Activated CD4-positive, alpha-beta T cell treated with anti-CD3 and anti-CD28 coated beads for 36 hours (primary cell): ENCODE measurements at places on chromosomes 2 and 18. TPM values are rescaled to one million over a fixed set of nuclear protein-coding genes. Genes with fewer than 3 reads are reported as not detected.

DNA sequence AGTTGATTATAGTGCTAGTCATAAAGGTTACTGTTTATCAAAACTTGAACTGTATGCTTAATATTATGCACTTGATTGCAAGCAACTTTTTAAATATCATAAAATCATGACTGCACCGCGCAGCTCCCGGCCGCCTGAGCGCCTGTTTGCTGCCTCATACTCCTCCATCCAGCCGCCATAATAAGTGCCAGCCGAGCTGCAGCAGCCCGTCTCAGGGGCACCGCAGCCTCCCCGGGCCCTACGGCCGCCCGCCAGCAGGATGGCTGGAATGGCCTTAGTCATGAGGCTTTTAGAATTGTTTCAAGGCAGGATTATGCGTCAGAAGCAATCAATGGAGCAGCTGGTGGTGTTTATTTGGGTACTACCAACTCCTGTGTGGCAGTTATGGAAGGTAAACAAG, 337.2 kb downstream of the PAX3 start:
- no peak for DNase-seq
- peaks cover 3% of the 10 kb centered on the region for H3K27me3 ChIP-seq
- H3K27ac ChIP-seq, result no peak overlapping the region
- no peak overlapping the region for H3K4me3 ChIP-seq
- H3K36me3 ChIP-seq, result no peaks in the 10 kb centered on the region
- H3K4me1 ChIP-seq, result no peaks in the 10 kb centered on the region

DNA sequence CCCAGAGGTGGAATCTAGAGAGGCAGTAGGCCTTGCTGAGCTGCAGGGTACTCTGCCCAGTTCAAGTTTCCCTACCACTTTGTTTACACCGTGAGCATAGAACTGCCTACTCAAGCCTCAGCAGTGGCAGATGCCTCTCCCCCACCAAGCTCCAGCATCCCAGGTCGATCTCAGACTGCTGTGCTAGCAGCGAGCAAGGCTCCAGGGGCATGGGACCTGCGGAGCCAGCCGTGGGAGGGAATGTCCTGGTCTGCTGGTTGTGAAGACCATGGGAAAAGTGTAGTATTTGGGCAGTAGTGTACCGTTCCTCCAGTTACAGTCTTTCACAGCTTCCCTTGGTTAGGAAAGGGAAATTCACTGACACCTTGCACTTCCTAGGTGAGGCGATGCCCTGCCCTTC, 50.6 kb upstream of the FSIP2 start:
- no peak overlapping the region for H3K27ac ChIP-seq
- no peak overlapping the region for H3K4me3 ChIP-seq
- DNase-seq, result no peak
- no peaks in the 10 kb centered on the region for H3K4me1 ChIP-seq

DNA sequence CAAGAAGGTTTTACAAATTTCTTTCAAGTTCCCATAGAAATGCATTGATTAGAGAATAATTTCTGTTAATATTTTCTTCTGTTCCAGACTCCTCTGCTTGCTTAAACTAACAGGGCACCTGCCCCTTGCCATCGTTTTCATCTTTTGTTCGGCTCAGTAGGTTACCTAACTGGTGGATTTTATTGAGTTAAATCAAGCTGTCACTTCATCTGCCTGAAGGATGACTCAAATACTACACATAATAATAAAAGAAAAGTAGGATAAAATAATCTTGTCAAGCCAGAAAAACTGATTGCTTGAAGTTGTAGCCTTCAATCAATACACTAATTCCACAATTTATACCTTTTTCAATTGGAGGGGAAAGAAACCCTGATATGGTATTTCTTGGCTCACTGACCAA, 234.0 kb downstream of the NR4A2 start:
- H3K4me3 ChIP-seq, result no peak overlapping the region
- H3K27ac ChIP-seq, result no peak overlapping the region
- peaks cover 2% of the 10 kb centered on the region for H3K27me3 ChIP-seq
- H3K4me1 ChIP-seq, result no peaks in the 10 kb centered on the region

- DNase-seq, result no peak
- H3K4me3 ChIP-seq, result no peak overlapping the region
- H3K36me3 ChIP-seq, result no peaks in the 10 kb centered on the region
- H3K4me1 ChIP-seq, result no peaks in the 10 kb centered on the region
- no peak overlapping the region for H3K27ac ChIP-seq
Measured at GRCh38 chr18:68275616-68276015, 439.3 kb downstream of the TMX3 start.

DNA sequence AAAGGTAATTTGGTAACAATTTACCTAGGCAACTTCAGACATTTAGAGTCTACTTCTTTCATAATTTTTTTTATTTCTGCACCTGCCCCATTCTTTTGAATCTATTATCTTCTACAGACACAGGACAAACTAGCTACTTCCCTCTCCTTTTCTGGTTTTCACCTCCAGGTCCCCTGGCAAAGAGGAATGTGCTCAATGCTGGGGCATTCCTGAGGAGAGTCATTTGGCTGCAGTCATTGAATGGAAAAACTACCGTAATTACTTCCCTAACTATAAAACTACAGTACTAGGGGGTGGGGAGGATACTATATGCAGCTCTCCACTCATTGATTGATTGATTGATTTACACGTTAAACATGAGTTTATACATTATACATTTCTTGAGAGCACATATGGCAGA, 11.2 kb upstream of the ARHGAP28 start:
- H3K4me1 ChIP-seq, result no peaks in the 10 kb centered on the region
- H3K27me3 ChIP-seq, result no peaks in the 10 kb centered on the region
- no peak for DNase-seq
- H3K4me3 ChIP-seq, result no peak overlapping the region
- no peaks in the 10 kb centered on the region for H3K36me3 ChIP-seq

GRCh38 chr2:176636401-176636800, 367.2 kb downstream of the MTX2 start:
- H3K4me1 ChIP-seq, result peaks cover 5% of the 10 kb centered on the region
- H3K4me3 ChIP-seq, result no peak overlapping the region
- H3K36me3 ChIP-seq, result no peaks in the 10 kb centered on the region

DNA sequence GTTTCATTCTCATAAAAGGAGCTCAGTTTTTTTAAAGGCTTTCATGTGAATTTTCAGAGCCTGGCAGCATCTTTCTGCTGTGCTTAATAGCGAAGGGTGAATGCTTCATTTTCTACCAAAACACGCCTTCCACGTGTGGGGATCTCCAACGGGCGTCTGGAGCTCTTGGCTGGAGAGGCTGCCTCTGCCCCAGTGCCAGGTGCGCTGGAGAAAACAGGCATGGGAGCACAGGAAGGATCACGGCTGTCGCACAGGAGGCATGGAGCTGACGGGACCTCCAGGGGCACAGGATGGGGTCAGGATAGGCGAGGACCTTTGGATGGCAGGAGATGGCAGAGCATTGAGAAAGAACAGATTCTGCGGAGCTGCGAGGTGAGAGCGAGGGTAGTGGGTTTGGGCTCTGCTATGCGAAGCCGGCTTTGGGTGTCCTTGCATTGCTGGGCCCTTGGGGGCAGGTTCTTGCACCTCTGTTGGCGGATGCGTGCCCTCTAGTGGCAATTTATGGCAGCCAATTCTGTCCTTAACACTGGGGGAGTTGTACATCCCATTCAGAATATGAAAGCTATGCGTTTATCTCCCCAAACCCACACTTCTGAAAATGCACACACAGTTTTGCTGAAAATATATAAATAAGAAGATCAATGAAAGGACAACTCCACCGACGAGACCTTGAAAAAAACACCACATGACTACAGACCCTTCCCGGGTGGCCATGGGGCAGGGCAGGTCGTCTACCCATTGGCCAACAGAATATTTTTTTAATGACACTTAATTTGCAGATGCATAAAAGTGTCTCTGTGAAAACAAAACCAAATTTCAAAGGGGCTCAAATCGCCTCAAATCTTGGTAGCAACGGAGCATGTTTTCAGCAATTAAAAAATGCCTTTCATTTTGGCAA, 90.4 kb upstream of the SLC35G4 start:
- no peak overlapping the region for H3K4me3 ChIP-seq
- peak; percentile 74 for DNase-seq
- H3K27ac ChIP-seq, result no peak overlapping the region

GRCh38 chr2:4670331-4670730, 967.0 kb downstream of the DCDC2C start:
- no peak for DNase-seq
- H3K27me3 ChIP-seq, result no peaks in the 10 kb centered on the region
- peaks cover 4% of the 10 kb centered on the region for H3K4me1 ChIP-seq
- H3K36me3 ChIP-seq, result no peaks in the 10 kb centered on the region

DNA sequence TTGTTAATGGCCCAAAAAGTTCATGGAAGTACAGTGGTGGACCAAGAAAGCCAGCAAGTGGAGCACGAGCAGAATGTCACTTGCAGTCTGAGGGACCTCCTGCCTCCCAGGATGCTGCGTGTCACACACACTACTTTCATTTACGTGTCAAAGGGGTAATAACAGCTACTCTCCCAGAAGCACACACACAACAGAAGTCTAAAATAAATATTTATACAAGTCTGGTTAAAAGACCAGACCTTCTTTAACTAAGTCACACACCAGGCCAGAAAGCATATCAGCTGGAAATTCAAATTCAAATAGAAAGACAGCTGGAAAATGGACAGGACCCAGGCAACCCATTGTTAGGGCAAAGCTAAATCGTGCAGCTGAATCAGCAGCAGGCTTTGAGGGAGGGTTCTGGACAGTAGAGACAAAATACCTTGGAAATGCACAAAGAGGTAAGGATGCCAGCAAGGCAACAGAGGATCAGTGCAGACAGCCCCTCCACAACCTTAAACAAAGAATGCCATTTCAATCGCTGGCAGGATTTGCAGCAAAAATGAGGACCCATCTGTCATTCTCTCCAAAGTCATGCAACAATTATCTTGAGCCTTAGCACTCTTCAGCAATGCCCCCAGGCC, 160.5 kb downstream of the TMEM163 start:
- no peak overlapping the region for H3K4me3 ChIP-seq
- H3K4me1 ChIP-seq, result no peaks in the 10 kb centered on the region
- H3K27ac ChIP-seq, result no peak overlapping the region
- DNase-seq, result no peak
- peaks cover 7% of the 10 kb centered on the region for H3K27me3 ChIP-seq
- no peaks in the 10 kb centered on the region for H3K36me3 ChIP-seq

DNA sequence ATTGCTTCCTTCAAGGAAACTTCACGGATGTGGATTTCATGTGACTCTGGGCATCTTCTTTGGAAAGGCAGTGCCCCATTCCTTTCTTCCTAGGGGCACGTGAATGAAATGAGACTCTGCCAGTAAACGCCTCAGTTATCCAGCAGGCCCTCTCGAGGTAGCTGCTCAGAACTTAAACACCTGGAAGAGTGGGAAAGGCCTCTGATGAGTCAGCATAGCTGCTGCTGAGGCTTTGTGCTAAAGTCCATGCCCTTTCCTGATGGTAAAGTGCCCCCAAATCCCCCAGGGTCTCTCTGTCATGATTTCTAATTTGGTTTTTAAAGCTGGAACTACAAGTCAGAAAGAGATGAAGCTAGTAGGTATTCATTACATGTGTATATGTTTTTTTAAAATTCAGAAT, 3.8 kb downstream of the SLC1A4 start:
- H3K27ac ChIP-seq, result no peak overlapping the region
- H3K36me3 ChIP-seq, result peaks cover 19% of the 10 kb centered on the region
- no peak overlapping the region for H3K4me3 ChIP-seq
- DNase-seq, result no peak
- H3K4me1 ChIP-seq, result peaks cover 27% of the 10 kb centered on the region

DNA sequence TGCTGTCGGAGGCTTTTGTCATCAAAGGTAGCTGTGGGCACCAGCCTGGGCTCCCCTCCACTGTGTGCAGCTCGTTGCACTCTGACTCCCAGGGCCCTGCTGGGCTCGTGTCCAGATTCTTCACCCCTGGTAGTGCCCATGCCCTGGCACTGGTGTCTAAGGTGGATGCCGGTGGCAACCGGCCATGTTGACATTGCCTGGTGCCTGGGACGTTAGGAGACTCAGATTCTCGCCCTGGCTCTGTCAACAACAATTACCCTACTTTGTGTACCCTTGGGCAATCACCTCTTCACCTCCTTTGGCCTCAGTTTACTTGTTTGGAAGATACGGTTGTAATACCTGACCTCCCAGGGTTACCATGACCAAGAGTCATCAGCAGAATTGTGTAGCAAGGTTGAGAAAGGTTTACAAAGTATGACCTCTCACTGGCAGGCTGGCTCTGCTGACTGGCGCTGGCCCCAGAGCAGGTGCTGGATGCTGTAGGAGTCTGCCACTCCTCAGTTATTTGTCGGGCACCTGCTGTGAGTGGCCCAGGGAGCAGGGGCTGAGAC, 41.5 kb upstream of the MCFD2 start:
- DNase-seq, result no peak
- peaks cover 51% of the 10 kb centered on the region for H3K36me3 ChIP-seq
- no peak overlapping the region for H3K4me3 ChIP-seq
- no peaks in the 10 kb centered on the region for H3K4me1 ChIP-seq
- no peak overlapping the region for H3K27ac ChIP-seq
- H3K27me3 ChIP-seq, result no peaks in the 10 kb centered on the region

DNA sequence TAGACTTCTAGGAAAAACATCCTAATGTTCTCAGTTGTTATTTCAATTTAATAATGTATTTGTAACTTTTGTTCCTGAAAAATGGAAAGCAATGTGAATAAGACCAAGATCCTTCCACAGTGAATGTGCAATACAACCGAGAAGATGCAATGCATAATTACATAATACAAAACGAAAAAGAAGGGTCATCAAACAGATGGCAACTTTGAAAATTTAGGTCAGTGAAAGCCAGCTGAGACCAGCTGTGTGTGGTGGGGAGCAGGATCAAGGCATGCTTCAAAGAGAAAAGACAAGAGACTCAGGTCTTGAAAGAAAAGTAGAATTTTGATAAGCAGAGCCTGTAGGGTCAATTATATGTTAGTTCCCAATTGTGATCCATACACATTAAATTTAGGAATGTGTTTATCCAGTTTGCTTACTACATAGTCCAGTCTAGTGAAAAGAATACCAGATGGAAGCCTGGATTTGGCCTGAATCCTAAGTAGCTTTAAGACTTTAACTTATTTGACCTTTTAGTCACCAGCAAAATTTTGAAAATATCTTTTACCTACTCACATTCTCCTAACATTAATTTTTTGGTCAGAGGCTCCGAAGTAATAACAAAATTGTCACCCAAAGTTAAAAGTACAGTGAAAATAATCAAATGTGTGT, 93.7 kb downstream of the COBLL1 start:
- no peaks in the 10 kb centered on the region for H3K4me1 ChIP-seq
- no peak overlapping the region for H3K4me3 ChIP-seq
- H3K27ac ChIP-seq, result no peak overlapping the region
- peaks cover 3% of the 10 kb centered on the region for H3K27me3 ChIP-seq
- no peaks in the 10 kb centered on the region for H3K36me3 ChIP-seq

DNA sequence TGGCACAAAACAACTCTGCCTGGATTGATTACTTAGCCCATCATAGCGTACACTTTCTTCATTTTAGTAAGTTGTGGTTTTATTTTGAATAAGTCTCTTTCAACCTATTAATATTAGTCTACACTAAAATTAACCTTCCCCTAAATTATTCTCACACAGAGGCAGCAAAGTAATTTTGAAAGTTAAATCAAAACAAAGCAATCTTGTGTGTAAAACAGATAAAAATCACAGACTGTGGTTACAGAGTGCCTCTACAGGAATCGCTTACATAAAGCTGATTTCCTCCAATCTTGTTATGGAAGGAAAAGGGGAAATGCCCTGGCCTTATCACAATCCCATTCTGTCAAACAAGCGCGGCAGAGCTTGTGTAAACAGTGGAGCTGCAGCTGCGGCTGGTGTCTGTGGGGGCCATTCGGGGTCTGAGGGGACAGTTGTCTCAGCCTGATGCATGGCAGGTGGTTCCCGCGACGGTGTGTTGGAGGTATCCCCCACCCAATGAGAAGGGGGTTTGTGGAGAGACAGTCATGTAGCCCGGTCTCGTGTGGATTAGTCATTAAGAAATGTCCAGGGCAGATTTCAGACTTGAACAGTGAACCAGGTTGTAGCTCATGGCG, 42.1 kb downstream of the BCL2L11 start:
- peaks cover 71% of the 10 kb centered on the region for H3K36me3 ChIP-seq
- peak; percentile 26 for DNase-seq
- no peak overlapping the region for H3K4me3 ChIP-seq
- no peaks in the 10 kb centered on the region for H3K27me3 ChIP-seq

The PLGLB1 gene
- 1.3 TPM for total RNA-seq

The ZNF396 gene
- total RNA-seq, result 1.1 TPM

The SLC16A14 gene
- total RNA-seq, result 2.2 TPM
